T-cell (primary cell): ENCODE measurements at places on chromosomes 4 and X. TPM values are rescaled to one million over a fixed set of nuclear protein-coding genes. Genes with fewer than 3 reads are reported as not detected.
A peak's percentile ranks its signal among the peaks of the same experiment; 100 is the strongest.

- no peak for DNase-seq
- no peak overlapping the region for H3K4me3 ChIP-seq
- H3K36me3 ChIP-seq, result no peaks in the 10 kb centered on the region
- no peak overlapping the region for H3K27ac ChIP-seq
- H3K27me3 ChIP-seq, result no peaks in the 10 kb centered on the region
- H3K4me1 ChIP-seq, result no peaks in the 10 kb centered on the region
Measured at GRCh38 chr4:23324021-23324690, 565.7 kb downstream of the PPARGC1A start.

GRCh38 chr4:89753601-89754066 is 83.3 kb downstream of the SNCA start:
- H3K4me3 ChIP-seq, result no peak overlapping the region
- no peaks in the 10 kb centered on the region for H3K27me3 ChIP-seq
- H3K4me1 ChIP-seq, result no peaks in the 10 kb centered on the region

DNA sequence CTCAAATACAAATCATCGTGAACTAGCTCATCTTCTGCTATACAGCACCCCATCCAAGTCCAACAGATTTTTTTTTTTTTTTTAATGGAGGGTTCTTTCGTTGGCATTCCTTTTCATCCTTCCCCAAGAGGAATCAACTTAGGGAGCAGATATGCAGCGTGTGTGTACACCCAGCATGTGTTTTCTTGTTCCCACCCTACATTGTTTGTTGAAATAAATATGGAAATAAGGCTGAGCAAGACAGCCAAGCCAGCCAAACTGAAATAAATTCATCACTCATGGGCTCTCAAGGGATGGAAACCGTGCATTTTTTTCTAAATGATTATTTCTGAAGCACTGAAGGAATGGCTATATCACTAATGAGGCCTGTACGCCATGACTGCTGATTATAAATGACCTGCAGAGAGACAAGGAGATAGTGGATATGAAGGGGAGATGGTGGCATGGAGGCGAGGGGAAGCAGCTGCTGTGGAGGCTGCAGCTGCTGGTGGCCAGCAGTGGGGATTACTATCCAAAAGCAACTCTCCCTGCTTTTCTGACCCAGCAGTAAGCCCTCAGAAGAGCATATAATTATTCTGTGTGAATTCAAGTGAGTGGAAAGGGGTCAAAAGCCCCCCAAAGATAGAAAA is 173.9 kb downstream of the MGST2 start:
- H3K4me1 ChIP-seq, result no peaks in the 10 kb centered on the region
- H3K4me3 ChIP-seq, result no peak overlapping the region
- no peak overlapping the region for H3K27ac ChIP-seq
- H3K27me3 ChIP-seq, result no peaks in the 10 kb centered on the region
- DNase-seq, result no peak
- no peaks in the 10 kb centered on the region for H3K36me3 ChIP-seq

DNA sequence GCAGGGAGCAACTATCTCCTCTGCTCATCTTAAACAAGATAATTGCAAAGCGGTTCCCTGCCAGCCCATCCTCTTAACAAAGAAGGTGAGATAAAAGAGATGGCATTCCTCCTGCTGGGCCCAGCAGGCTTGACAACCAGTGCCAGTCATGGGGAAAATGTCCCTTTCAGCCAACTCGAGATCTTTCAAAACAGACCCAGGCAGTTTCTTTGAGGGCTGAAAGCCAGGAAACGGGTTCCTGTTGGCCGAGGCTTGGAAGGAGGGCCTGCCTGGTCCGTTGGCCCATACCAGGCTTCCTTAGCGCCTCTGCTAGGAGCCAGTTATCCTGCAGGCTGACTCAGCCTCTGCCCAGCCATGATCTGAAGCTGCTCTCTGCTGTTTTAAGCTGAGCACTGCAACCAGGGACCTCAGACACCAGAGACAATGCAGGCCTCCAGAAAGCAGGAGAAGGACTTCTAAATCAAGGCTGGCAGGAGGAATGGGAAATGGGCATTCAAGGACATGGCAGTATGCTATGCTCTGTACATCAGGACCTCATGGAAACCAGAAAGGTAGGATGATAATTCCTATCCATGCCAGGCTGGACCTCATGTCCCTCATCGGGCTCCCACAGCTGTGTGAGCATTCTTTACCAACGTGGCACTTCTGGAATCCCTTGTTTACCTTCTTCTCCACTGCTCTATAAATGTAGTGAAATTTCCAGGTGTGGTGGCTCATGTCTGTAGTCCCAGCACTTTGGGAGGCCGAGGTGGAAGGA is 42.4 kb upstream of the SLC2A9 start:
- no peaks in the 10 kb centered on the region for H3K4me1 ChIP-seq
- no peak overlapping the region for H3K4me3 ChIP-seq
- peaks cover 64% of the 10 kb centered on the region for H3K36me3 ChIP-seq
- no peaks in the 10 kb centered on the region for H3K27me3 ChIP-seq

DNA sequence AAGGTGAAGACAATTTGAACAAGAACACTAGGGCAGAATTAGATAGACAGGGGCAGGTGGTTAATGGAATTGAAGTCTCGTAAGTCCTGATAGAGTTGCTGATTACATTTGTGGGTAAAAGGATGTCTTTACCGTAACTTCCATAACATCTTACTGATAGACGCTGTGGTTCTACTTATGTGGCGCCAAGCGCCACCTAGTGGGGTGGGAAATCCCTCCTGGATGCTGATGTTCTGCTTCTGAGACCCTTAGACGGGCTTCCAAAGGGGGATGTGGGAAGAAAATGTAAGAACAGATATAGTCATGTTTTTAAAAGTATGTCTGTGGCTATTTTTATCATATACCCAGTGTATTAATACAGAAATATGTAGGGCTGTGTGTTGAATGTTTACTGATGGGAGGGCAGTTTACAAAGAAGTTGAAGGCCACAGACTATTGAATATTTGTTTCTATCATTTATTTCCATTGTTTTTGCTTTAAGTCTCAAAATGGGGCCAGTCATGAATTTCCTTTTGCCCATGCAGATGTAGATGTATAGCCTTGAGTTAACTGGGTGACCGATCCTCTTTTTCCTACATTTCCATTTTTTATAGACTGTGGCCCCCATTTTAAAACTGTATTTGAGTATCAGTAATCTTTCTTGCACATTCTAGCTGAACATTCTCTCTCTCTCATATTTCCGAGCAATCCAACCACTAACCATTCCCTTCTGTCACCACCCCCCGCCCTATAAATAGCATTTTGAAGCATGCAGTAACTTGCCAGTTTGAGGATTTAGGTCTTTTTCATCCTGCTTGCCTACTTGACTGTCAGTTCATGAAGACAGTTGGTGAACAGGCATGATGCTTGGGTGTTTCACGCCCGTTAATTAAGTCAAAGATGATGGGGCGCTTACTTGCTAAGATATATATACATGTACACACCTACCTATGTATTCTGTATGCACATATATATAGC is 12.1 kb upstream of the TLR8 start:
- H3K27me3 ChIP-seq, result no peaks in the 10 kb centered on the region
- H3K4me1 ChIP-seq, result peaks cover 6% of the 10 kb centered on the region
- no peak overlapping the region for H3K27ac ChIP-seq
- H3K4me3 ChIP-seq, result no peak overlapping the region
- DNase-seq, result peak; percentile 16

GRCh38 chr4:22670956-22671355 is 21.8 kb upstream of the GBA3 start:
- H3K27ac ChIP-seq, result no peak overlapping the region
- H3K27me3 ChIP-seq, result no peaks in the 10 kb centered on the region
- DNase-seq, result no peak
- peaks cover 63% of the 10 kb centered on the region for H3K4me1 ChIP-seq
- H3K4me3 ChIP-seq, result no peak overlapping the region

GRCh38 chrX:39115166-39115565 is 313.9 kb downstream of the MID1IP1 start:
- no peaks in the 10 kb centered on the region for H3K4me1 ChIP-seq
- H3K4me3 ChIP-seq, result no peak overlapping the region
- no peaks in the 10 kb centered on the region for H3K36me3 ChIP-seq

DNA sequence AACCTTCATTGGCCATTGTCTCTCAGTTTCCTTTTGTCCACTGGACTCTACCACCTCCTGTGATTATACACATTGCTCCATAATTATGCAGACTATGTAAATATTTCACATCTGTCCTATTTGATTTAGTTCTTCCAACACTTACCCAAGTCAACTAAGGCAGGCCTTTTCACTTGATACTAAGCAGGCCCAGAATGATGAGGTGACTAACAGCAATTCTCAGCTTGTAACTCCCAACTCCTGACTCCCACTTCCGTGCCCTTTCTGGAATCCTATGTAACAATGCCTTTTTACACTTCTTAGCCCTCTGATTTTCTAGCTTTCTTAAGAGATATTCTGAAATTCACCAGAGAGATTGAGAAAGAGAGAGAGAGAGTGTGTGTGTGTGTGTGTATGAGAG is 6.6 kb downstream of the PAK3 start:
- H3K27me3 ChIP-seq, result no peaks in the 10 kb centered on the region
- DNase-seq, result no peak
- no peak overlapping the region for H3K4me3 ChIP-seq
- no peaks in the 10 kb centered on the region for H3K36me3 ChIP-seq
- peaks cover 13% of the 10 kb centered on the region for H3K4me1 ChIP-seq

- no peak overlapping the region for H3K4me3 ChIP-seq
- H3K27me3 ChIP-seq, result no peaks in the 10 kb centered on the region
- no peaks in the 10 kb centered on the region for H3K36me3 ChIP-seq
- H3K4me1 ChIP-seq, result no peaks in the 10 kb centered on the region
Measured at GRCh38 chr4:176875446-176875930, 82.8 kb upstream of the VEGFC start.

DNA sequence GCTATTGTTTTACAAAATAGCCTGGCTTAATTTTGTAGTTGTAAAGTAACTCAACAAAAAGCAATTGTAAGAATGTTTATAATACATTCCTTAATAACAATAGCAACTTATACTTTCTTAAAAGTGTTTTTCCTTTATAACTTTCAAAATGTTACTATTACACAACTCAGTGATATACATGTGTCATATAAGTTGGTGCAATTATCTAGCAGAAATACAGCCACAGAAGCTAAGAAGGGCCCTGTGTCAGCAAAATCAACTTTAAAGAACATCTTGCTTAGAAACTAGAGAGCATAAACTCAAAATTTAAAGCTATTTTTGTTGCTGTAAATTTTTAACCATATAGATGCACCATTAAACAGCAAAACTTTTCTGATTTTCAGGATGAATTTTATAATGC is 41.4 kb upstream of the MAB21L2 start:
- H3K36me3 ChIP-seq, result no peaks in the 10 kb centered on the region
- H3K27me3 ChIP-seq, result no peaks in the 10 kb centered on the region
- H3K4me1 ChIP-seq, result no peaks in the 10 kb centered on the region
- no peak overlapping the region for H3K27ac ChIP-seq
- DNase-seq, result no peak

DNA sequence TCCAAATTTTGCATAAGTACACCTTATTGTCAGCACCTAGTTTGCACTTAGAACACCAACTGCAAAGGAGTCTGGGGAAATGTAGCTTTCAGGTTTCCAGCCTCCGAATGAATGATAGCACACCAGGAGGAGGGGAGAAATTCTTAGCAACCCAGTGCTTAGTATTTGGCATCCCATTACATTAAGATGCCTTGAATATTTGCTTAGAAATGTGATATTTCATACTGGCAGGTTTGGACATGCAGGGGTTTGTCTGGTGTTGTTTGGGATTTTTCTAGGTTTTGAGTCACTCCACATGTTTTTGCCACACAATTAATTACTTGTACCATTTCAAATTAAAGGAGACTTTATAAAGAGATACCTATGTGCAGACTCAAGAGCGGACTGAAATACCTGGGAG is 60.3 kb upstream of the CAMK2D start:
- peaks cover 7% of the 10 kb centered on the region for H3K4me1 ChIP-seq
- H3K27me3 ChIP-seq, result no peaks in the 10 kb centered on the region
- H3K4me3 ChIP-seq, result no peak overlapping the region
- no peak for DNase-seq
- no peak overlapping the region for H3K27ac ChIP-seq
- H3K36me3 ChIP-seq, result no peaks in the 10 kb centered on the region

GRCh38 chr4:31204874-31205273 is 484.7 kb downstream of the PCDH7 start:
- no peaks in the 10 kb centered on the region for H3K4me1 ChIP-seq
- no peaks in the 10 kb centered on the region for H3K27me3 ChIP-seq
- H3K36me3 ChIP-seq, result no peaks in the 10 kb centered on the region
- DNase-seq, result no peak
- no peak overlapping the region for H3K4me3 ChIP-seq

- H3K27ac ChIP-seq, result no peak overlapping the region
- H3K36me3 ChIP-seq, result no peaks in the 10 kb centered on the region
- no peaks in the 10 kb centered on the region for H3K4me1 ChIP-seq
- DNase-seq, result no peak
- H3K27me3 ChIP-seq, result no peaks in the 10 kb centered on the region
- no peak overlapping the region for H3K4me3 ChIP-seq
Measured at GRCh38 chrX:123013141-123013540, 170.9 kb upstream of the GRIA3 start.

DNA sequence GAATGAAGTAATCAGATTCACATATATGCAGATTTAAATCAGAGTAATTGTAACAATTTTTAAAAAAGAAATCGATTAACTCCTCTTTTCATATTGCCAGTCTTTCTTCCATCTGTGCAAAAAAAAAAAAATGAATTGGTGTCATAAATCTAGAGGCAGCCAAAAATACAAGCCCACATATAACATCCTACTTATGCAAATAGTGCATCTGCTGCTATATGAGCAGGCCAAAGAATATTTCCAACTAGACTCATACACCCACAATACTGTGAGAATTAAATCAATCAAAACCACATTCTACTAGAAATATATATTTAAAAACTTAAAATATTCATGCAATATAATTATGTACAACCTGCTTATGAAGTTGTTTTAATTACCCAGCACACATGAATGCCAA is 298.1 kb upstream of the TRAM1L1 start:
- H3K4me3 ChIP-seq, result no peak overlapping the region
- no peaks in the 10 kb centered on the region for H3K27me3 ChIP-seq
- H3K27ac ChIP-seq, result no peak overlapping the region
- no peaks in the 10 kb centered on the region for H3K4me1 ChIP-seq
- no peaks in the 10 kb centered on the region for H3K36me3 ChIP-seq
- no peak for DNase-seq

GRCh38 chr4:159390648-159391047 is 287.8 kb downstream of the RAPGEF2 start:
- H3K4me1 ChIP-seq, result no peaks in the 10 kb centered on the region
- no peak overlapping the region for H3K27ac ChIP-seq
- DNase-seq, result no peak
- H3K27me3 ChIP-seq, result no peaks in the 10 kb centered on the region

GRCh38 chr4:75666299-75666698 is 6.9 kb downstream of the G3BP2 start:
- DNase-seq, result no peak
- H3K4me3 ChIP-seq, result no peak overlapping the region
- no peaks in the 10 kb centered on the region for H3K27me3 ChIP-seq
- H3K4me1 ChIP-seq, result peaks cover 36% of the 10 kb centered on the region

Gene RBM46
- not detected for total RNA-seq

Gene STATH
- total RNA-seq, result not detected

Gene ZMYM3
- 32.4 TPM for total RNA-seq

Gene C4orf54
- total RNA-seq, result not detected

Gene REELD1
- 0.65 TPM for total RNA-seq

Gene ATP2B3
- not detected for total RNA-seq
